ENCODE measurements at places on chromosomes 6 and 20. TPM values are rescaled to one million over a fixed set of nuclear protein-coding genes. Genes with fewer than 3 reads are reported as not detected.

NT5E gene
- total RNA-seq, result 11.4 TPM

GRCh38 chr20:59645761-59646171, 41.4 kb downstream of the PHACTR3 start:
- H3K27me3 ChIP-seq, result no peaks in the 10 kb centered on the region
- H3K4me3 ChIP-seq, result no peak overlapping the region
- no peak for DNase-seq
- H3K27ac ChIP-seq, result no peak overlapping the region
- no peaks in the 10 kb centered on the region for H3K4me1 ChIP-seq

ALDH8A1 gene
- total RNA-seq, result 0.80 TPM

GRCh38 chr6:144335914-144336313, 50.8 kb downstream of the UTRN start:
- H3K36me3 ChIP-seq, result no peaks in the 10 kb centered on the region
- peak overlapping the region; percentile 5 for H3K27ac ChIP-seq
- no peak overlapping the region for H3K4me3 ChIP-seq
- DNase-seq, result no peak

GRCh38 chr6:72580281-72580940, 41.5 kb upstream of the KCNQ5 start:
- H3K27ac ChIP-seq, result no peak overlapping the region
- H3K4me3 ChIP-seq, result no peak overlapping the region
- no peaks in the 10 kb centered on the region for H3K4me1 ChIP-seq
- no peak for DNase-seq
- no peaks in the 10 kb centered on the region for H3K27me3 ChIP-seq

ELOVL2 gene
- 11.1 TPM for total RNA-seq

DNA sequence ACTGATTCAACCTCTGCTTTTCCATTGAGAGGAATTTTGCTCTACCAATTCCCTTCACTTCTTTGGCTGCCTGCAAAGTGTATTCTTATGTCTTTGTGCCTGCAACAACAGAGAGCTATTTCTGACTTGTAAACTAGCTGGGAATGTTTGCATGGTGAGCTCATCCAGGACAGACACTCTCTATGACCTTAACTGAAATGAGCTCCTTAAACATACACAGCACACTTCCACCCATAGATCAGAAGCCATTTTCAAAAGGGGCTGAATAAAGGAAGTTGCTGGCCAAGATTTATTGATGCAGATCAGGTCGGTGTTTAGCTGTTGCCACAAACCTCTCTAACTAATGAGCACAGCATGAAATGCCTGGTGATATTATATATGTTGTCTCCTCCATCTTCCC, 377.7 kb downstream of the BTBD9 start:
- no peaks in the 10 kb centered on the region for H3K4me1 ChIP-seq
- H3K27me3 ChIP-seq, result no peaks in the 10 kb centered on the region
- no peaks in the 10 kb centered on the region for H3K36me3 ChIP-seq
- no peak overlapping the region for H3K27ac ChIP-seq

GRCh38 chr20:41678799-41679198, 60.6 kb upstream of the CHD6 start:
- H3K36me3 ChIP-seq, result no peaks in the 10 kb centered on the region
- no peak overlapping the region for H3K27ac ChIP-seq
- no peaks in the 10 kb centered on the region for H3K4me1 ChIP-seq
- no peaks in the 10 kb centered on the region for H3K27me3 ChIP-seq
- no peak for DNase-seq

PPP1R18 gene
- 20.0 TPM for total RNA-seq

- H3K4me3 ChIP-seq, result no peak overlapping the region
- no peaks in the 10 kb centered on the region for H3K36me3 ChIP-seq
- no peak for DNase-seq
These were observed 21.9 kb downstream of the FAM217A start for GRCh38 chr6:4057036-4057435.

- no peak overlapping the region for H3K4me3 ChIP-seq
- no peaks in the 10 kb centered on the region for H3K4me1 ChIP-seq
- DNase-seq, result no peak
- no peaks in the 10 kb centered on the region for H3K27me3 ChIP-seq
- H3K36me3 ChIP-seq, result no peaks in the 10 kb centered on the region
These were observed 9.5 kb upstream of the ATRN start for GRCh38 chr20:3461211-3461771.

DNA sequence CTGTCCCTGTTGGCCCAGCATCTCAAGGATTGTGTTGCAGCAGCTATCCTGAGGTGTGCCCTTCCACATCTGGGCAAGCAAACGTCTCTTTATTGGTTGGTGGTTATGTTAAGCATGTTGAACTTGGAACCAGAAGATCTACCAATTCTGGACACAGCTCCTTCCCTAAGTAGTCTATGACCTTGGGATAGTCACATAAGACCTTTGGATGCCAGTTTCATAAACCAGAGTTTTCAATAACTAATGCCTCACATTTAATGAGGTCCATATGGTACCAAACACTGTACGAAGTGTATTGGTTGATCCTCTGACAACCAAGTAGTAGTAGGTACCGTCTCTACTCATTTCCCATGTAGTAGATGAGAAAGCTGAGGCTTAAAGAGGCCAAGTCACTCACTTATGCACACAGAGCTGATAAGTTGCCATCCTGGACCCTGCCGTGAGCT, 3.7 kb downstream of the CYP24A1 start:
- no peak overlapping the region for H3K27ac ChIP-seq
- no peaks in the 10 kb centered on the region for H3K4me1 ChIP-seq
- H3K36me3 ChIP-seq, result no peaks in the 10 kb centered on the region
- peaks cover 49% of the 10 kb centered on the region for H3K27me3 ChIP-seq
- no peak for DNase-seq
- H3K4me3 ChIP-seq, result no peak overlapping the region

GRCh38 chr6:111666847-111667246, 61.2 kb upstream of the TRAF3IP2 start:
- H3K27ac ChIP-seq, result peak overlapping the region; percentile 90
- no peaks in the 10 kb centered on the region for H3K4me1 ChIP-seq
- H3K4me3 ChIP-seq, result no peak overlapping the region
- no peaks in the 10 kb centered on the region for H3K36me3 ChIP-seq
- DNase-seq, result no peak

DNA sequence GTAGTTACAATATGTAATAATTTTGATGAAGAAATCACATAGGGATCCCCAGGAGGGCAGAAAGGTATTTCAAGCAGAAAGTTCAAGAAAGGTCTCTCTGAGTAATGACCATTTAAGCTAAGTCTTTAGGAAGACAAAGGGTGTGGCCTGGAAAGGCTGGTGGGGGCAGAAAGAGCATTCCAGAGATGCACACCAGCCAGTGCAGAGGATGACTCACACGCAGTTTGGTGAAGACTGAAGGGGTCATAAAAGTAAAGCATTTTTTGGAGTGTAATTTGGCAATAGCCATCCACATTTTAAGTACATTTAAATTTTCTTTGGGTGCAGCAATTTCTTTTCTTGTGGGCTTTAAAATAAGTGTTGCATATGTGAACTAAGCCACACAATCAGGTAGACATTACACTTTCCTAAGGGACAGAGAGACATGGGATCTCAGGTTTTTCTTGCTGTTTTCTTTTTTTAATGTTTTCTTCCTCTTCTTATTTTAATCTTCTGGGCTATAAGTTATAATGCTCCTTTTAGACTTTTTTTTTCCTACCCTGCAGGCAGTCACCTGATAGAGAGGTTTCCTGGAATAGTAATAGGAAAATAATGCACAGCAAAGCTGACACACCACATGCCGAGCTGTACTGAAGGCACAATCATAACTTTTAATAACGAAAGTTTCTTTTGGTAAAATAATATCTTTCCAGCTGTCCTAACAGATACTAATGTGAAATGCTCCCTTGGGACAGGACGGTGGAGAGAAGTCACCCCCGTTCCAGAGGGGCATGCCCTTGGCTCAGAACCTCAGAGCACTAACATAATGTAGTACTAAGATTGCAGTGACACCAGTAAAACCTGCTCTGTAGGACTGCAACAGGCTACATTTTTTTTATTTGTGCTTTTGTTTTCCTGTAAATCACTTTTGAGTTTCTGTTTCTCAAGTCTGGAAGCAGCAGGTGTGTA, 49.6 kb upstream of the PTPRK start:
- no peak overlapping the region for H3K4me3 ChIP-seq
- no peak for DNase-seq
- peak overlapping the region; percentile 81 for H3K27ac ChIP-seq
- no peaks in the 10 kb centered on the region for H3K27me3 ChIP-seq
- no peaks in the 10 kb centered on the region for H3K4me1 ChIP-seq

PSMB9 gene
- 16.8 TPM for total RNA-seq

DNA sequence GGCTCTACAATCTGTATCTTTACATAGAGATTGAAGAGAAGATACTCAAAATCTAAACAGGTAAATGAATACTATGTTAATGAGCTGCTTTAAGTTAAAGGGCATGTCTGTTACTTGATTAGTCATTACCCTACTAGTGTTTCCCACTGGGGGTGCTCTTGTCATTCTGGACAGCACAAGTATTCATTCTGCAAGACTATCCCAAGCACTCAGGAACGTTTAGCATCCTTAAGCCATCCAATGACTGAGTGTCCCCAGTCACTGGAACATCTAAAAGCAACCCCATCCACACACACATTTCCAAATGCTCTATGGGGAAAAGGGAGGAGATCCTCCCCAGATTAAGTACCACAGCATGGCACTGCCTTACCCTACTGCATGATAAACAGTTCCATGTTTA, 25.7 kb downstream of the EZR start:
- no peaks in the 10 kb centered on the region for H3K4me1 ChIP-seq
- no peak overlapping the region for H3K27ac ChIP-seq
- no peaks in the 10 kb centered on the region for H3K36me3 ChIP-seq
- H3K27me3 ChIP-seq, result no peaks in the 10 kb centered on the region

ENTPD6 gene
- total RNA-seq, result 71.1 TPM

DNA sequence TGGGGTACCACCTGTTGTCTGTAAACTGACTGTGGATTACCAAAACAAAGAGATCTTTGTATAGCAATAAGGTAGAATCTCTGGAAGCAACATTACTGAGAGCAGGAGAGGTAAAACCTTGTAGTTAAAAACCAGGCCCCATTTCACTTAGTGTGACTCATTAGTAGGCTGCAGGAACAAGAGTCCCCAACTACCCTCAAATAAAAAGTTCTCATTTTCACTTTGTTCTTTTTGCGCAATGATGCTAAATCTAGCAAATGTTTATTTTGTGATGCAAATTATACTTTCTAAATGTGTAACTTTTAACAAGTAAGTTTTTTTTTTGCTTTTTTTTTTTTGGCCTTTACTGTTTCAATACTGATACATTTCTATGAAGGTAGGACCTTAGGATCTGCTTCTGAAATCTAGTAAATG, 67.1 kb downstream of the ESF1 start:
- H3K4me3 ChIP-seq, result no peak overlapping the region
- no peaks in the 10 kb centered on the region for H3K36me3 ChIP-seq
- H3K27ac ChIP-seq, result no peak overlapping the region
- DNase-seq, result no peak
- no peaks in the 10 kb centered on the region for H3K4me1 ChIP-seq

APOBEC2 gene
- total RNA-seq, result not detected

DNA sequence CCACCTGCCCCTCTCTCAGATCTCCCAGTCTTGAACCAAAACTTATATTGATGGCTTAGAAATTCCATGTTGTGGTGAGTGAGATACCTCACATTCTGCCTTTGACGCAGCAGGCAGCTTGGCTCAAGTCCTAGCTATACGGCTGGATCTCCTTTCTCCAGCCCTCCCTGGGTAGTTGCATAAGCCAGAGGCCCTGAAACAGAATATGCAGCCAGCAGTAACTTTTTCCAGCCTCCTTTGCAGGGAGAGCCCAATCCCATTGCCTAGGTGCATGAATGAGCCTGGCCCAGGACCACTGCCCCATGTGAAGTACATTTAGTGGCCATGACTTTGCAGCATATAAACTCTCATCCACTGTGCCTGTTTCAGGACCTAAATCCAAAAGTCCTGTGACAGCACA, 202.2 kb upstream of the CDYL start:
- no peaks in the 10 kb centered on the region for H3K4me1 ChIP-seq
- no peaks in the 10 kb centered on the region for H3K36me3 ChIP-seq
- DNase-seq, result no peak
- H3K27me3 ChIP-seq, result no peaks in the 10 kb centered on the region

ABRACL gene
- total RNA-seq, result 26.9 TPM

GRCh38 chr6:2792330-2793110, 27.3 kb downstream of the WRNIP1 start:
- no peaks in the 10 kb centered on the region for H3K27me3 ChIP-seq
- DNase-seq, result no peak
- H3K27ac ChIP-seq, result no peak overlapping the region
- H3K4me3 ChIP-seq, result no peak overlapping the region
- H3K4me1 ChIP-seq, result no peaks in the 10 kb centered on the region
- H3K36me3 ChIP-seq, result no peaks in the 10 kb centered on the region

GRCh38 chr6:147077251-147077650, 127.0 kb upstream of the STXBP5 start:
- no peak overlapping the region for H3K4me3 ChIP-seq
- H3K36me3 ChIP-seq, result no peaks in the 10 kb centered on the region
- H3K27ac ChIP-seq, result peak overlapping the region; percentile 81
- no peaks in the 10 kb centered on the region for H3K27me3 ChIP-seq
- H3K4me1 ChIP-seq, result peaks cover 5% of the 10 kb centered on the region
- peak; percentile 64 for DNase-seq
